Stimulated activated naive B cell treated with anti-CD40 and anti-IgM and Interleukin-4, amounts not matched to agents 10 μg/mL and 1 μg/mL and 100 μg/mL, for 72 hours (primary cell): ENCODE measurements at places on chromosomes 6 and 20.

GRCh38 chr6:53918854-53919510 is 124.2 kb downstream of the LRRC1 start:
- DNase-seq, result no peak

DNA sequence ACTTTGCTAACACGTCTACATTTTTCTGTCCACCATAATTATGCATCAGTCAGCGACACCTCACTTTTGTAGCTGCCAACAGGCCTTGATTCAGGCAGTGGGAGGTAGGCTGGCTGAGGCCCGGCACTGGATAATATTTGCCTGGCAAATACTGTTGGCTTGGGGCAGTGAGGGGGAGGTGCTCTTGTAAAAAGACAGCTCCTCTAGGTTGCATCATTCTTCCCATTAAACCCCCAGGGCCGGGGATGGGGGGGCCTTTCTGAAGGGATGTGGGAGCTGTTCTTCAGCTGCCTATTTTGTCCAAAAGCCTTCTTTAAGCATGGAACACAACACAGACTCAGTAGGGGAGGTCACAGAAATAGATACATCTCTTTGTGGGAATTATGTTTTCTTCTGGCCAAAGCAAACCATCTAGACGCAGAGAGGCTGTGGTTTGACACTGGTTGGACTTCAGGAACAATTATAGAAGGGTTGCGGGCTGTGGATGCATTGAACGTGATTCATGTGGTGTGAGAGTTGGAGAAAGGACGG is 338.3 kb upstream of the NT5E start:
- no peak for DNase-seq

GRCh38 chr6:36336779-36337241 is at the start of gene BNIP5:
Gene BNIP5 (minus strand): TSS chr6:36336888. CDS start chr6:36330690, 6,198 bp downstream.
- DNase-seq, result peak; percentile 23

GRCh38 chr6:148423133-148423532 is 80.5 kb downstream of the SASH1 start:
- no peak for DNase-seq

GRCh38 chr6:146357578-146358430 is 185.8 kb upstream of the RAB32 start:
- DNase-seq, result no peak

GRCh38 chr20:47568837-47569410 is 67.2 kb downstream of the NCOA3 start:
- no peak for DNase-seq

DNA sequence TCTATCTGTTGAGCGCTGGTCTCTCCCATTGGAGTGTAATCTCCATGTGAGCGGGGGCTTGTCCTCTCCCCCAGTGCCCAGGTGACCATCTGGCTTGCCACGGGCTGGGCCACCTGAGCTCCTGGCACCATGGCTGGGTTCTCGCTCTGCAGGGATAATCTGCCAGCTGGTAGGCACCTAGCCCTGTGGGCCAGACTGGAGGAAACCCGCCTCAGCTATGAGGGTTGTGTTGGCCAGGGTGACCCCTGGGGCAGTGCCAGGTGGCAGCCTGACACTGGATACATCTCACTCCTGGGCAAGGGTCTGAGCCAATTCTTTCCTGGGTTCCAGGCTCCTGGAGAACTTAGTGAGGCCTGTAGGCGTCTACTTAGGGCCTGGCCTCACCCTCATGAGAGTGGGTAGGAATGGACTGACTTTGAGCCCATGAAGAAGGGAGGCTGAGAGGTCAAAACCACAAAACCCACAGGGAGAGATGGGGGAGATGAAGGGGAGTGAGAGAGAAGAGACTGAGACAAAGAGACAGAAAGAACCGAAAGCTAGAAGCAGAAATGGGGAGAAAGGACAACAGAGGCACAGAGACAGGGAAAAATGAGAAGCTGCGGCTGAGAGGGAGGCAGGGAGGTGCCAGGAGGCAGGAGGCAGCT is 5.8 kb upstream of the SLC52A3 start:
- DNase-seq, result no peak

DNA sequence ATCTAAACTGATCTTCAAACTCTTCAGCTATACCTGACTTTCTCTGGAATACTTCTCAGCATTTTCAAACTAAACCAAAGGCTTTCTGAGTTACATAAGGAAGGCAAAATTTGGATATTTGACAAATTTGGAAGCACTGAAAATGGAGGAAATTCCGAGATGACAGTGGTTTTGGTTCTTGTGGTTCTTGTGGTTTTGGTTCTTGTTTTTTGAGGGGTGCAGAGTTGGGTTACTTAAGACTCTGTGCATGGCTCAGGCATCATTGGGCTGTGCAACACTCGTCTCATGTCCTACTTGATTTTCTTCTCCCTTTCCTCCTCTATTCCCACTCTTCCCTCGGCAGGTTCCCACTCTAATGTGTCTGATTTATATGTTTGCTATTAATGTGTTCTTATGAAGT is 78.0 kb downstream of the SLC22A3 start:
- no peak for DNase-seq

DNA sequence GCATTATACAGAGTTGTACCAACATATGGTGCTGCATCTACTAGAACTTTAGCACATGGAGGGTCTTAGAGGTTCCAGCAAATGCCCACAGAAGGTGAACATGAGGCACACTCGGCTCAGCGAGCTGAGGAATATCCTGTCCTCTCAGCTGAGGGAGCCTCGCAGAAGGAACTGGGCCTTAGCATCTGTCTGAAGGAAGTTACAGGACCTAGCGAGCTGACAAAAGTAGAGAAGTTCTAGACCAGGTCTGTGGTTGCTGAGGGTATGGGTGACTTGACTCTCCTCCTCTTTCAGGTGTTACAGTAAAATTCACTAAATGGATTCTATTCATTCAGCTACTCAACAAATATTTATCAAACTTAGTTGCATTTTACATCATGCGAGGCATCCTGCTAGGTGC is 157.2 kb downstream of the ZDHHC14 start:
- no peak for DNase-seq

GRCh38 chr20:61128701-61129269 is 123.3 kb upstream of the CDH4 start:
- DNase-seq, result no peak

DNA sequence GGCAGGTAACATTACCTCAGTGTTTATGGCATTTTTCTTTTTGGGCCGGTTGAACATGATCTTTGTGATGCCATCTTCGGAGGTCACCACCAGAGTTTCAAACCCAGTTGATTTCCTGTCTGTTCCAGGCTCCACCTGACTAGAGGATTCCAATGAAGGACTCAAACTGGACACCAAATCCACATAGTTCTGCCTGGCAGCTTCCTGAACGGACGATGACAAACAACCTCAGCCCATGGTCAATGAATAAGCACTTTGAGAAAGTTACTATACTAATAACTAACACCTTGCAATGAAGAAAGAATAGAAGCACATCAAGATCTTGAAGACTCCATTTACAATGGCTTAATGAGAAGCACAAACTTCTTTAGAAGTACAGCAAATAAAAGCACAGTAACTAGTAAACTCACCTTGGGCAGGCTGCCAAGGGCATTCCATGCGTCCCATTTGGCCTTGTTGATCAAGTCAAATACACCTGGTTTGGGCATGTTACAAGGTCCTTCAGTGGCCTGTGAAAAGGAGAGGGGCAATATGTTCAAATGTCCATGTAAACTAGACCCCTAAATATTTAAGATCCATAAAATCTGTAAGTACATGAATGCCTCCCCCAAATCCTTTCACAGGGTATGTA is 4.9 kb downstream of the ECI2 start:
- no peak for DNase-seq

- no peak for DNase-seq
Observed at GRCh38 chr6:41656002-41656691, 17.9 kb downstream of the MDFI start.

DNA sequence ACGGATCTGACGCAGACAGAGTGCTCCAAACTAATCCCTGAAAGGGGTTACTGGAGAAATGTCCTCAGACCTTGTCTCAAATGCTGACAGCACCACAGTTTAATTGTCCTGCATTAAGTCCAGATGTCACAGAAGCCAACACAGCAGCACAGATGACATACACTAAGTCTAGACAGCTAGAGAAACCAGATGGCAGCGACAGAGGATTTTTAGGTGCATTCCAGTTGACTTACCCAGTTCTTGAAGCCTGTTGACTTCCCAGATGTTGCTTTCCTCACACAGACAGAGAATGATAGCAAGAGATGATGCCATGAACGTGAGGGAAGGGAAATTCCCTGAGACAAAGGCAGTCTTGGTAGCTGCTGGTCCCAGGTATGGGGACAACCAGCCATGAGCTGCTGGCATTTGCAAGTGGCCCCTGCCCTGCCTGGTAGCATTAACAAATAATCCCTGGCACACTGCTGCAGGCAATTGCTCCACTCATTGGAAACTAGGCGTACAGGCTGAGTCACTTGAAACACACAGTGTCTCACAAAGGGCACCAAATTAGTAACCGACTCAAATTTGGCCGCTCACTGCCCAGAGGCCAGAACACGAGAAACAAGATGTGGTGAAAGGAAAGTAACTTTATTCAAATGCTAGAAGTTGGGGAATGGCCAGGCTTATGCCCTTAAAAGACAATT is 52.2 kb downstream of the ADGB start:
- no peak for DNase-seq

DNA sequence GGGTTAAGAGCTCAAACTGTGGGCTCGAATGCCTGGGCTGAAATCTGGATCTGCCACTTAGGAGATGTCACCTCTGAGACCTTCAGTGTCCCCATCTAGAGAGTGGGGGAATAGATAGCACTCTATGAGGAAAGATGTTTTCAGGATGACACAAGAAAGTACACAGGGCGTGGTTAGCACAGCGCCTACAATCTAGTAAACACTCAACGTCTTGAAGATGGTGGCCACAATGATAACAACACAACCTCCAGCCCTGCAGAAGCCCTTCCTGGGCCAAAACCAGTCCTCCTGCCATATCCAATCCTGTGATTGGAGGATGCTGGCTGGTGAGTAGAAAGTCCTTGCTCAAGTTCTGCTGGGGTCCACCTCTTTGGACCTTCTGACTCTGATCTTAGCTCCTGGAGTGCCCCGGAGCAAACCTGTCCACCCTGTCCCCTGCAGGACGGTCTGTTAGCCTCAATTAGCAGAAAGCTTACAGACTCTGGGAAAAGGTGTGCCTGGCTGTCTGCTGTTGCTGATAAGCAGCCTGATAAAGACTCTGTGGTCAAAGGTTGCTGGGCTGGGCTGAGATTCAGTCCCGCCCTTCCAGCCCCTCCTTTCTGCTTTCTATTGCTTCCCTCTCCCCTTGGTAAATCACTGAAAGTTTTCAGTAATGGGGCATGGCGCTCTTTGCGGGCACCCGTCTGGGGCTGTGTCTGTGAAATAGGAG is 8.2 kb downstream of the EDN3 start:
- DNase-seq, result no peak

DNA sequence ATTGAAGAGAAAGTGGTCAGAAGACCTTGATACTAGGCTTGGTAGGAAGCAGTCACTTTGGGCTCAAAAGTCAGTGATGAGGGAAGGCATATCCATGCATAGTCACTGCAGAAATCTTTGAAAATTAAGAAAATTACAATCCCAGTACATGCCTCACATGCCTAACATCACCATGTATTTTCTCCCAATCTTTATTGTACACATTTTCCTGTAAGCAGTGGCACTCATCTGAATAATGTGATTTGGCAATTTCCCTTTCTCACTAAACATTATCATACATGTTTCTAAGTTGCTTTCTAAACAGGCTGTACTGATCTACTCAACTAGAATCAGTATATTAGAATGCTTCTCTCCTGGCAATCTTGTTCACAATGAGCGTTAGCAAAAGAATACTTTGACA is 280.7 kb upstream of the SUPT3H start:
- DNase-seq, result no peak

DNA sequence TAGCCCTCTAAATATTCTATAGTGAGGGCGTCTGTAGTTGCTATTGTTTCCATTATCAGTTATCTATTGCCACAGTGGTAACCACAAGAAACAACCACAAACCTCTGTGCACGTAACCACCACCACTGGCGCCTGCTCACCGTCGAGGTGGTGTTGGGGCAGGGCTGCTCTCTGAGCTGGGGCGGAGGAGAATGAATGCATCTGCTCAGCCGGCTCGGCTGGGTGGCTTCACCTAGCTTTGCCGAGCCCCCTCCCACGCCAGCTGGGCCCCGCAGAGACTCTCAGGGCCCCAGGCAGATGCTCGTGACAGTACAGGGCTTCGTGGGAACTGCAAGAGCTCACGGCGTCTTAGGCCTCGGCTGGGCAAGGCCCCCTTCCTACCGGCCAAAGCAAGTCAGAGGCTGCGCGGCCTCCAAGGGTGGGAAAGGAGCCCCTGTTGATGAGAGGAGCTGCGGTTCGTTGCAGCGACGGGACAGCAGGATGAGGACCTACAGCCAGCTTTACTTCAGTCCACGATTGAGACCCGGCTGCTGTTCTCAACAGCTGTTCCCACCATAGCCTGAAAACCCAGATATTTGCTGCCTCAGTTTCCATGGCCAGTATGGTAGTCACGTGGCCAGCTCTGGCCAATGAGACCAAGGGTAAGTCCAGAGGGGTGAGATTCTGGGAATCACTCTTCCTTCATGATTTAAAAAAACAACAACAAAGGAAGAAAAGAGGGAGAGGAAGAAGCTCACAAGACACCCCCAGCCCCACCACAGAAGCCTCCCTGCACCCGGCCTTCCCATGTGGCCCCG is 120.2 kb upstream of the AFDN start:
- peak; percentile 65 for DNase-seq

DNA sequence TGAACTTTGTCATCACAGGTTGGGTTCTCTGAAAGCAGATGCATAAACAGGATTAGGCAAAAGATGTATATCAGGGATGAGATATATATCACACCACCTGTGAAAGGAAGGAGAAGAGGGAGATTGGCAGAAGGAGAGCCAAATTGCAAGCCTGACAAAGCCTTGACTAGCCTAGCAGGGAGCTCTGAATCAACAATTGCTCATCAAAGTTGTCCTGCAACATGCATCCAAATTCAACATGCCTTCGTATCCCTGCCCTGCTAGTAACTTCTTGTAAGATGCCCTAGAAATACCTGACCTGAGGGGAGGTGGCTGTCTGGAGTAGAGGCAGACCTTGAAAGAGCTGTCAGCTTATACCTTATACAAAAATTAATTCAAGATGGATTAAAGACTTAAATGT is 207.1 kb upstream of the HTR1E start:
- DNase-seq, result no peak

DNA sequence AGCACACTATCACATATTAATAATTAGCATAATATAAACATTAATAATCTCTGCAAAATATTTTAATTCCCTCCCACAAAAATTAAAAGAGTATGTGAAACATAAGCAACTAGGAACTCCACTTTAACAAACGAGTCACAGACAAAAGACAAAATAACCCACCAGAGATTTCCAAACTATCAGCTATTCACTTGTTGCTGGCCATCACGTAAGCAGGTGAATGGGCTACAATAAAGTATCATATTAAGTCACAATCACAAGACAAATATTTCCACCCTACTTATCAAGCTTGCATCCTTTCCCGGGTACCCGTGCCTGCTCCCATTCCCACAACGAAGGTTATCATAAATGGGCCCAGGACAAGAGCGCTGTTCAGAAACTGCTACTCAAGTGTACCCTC is 2.5 kb downstream of the HDAC2 start:
- DNase-seq, result no peak

- no peak for DNase-seq
Observed at GRCh38 chr20:49303065-49303552, 25.3 kb upstream of the ZNFX1 start.

DNA sequence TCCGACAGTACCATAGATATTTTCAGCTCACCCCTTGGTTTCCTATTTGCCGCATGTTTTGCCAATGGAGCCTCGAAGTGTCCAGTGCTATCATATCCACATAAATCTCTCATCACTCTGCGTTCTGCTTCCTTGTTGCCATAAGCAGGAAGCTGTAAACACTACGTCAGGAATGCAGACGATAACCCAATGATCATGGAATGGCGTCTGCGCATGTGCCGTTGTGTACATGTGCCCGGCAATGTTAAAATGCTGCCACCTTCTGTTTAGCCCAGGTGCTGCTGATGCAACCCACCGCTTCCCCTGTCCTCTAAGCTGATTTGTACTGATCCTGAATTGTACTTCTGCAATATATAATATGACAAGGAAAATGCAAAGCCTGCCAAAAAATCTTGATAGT is 607.5 kb downstream of the HDGFL1 start:
- DNase-seq, result no peak
